ENCODE measurements at places on chromosomes 5 and 9.

DNA sequence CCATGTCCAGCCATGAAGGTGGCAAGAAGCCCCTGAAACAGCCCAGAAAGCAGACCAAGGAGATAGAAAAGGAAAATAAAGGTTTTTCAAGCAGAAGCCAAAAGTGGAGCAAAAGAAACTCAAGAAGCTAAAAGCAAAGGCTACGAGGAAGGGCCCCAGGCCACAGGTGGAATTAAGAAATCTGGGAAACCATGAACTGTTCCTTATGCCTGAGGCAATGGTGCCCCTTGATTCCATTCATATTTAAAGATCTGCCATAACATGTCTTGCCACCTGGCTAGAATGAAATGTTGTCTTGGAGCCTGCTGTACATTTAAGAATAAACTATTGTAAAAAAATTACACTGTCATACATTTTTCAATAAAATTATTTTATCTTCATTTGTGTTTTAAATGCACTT is 59.5 kb upstream of the TARS1 start:
- no peak for DNase-seq

DNA sequence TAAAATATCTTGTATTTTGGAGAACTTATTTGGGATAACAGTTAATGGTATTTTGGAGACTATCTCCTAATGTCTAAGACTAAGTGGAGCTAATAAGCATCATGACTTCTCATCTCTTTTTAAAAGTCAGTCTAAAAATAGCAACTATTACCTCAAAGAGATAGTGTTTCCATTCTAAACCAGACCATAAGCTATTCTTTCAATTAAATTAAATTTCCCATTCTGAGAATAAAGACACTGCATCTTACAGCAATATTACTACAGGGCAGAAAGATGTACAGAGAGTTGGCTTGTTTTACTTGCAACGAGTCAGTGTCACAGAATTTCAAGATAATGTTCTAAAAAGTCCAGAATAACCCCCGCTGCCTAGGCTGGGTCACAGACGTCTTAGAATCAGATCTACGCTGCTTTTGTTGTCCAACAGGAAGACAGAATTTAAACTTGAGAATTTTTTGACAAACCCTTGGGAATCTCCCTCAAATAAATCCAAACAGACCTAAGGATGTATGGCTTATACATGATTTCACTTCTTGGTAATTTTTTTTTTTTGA is 98.9 kb downstream of the USP20 start:
- no peak for DNase-seq

DNA sequence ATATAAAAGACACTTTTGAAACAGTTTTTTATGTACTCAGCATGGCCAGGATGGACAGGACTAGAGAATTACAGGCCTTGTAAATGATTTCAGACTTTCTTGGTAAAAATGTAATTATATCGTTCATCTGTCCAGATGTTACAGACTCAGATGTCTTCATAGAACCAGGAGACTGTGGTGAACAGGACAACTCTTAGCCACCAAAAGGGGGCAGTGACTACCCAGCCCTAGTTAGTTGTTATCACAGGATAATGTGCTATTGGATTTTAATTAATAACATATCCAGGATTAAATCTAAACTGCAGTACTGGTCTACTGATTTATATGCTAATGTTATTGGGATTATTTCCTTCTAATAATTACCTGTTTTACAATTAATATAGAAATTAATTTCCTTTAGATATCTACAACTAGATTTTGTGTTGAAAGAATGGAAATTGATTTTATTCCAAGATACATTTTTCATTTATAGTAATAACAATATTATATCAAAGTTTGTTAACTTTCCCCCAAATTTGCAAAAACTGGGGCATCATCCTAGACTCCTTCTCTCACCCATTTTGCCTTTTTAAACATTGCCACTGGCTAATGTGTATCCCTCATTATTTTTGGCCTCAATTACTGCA is 99.4 kb downstream of the MTREX start:
- no peak for DNase-seq

DNA sequence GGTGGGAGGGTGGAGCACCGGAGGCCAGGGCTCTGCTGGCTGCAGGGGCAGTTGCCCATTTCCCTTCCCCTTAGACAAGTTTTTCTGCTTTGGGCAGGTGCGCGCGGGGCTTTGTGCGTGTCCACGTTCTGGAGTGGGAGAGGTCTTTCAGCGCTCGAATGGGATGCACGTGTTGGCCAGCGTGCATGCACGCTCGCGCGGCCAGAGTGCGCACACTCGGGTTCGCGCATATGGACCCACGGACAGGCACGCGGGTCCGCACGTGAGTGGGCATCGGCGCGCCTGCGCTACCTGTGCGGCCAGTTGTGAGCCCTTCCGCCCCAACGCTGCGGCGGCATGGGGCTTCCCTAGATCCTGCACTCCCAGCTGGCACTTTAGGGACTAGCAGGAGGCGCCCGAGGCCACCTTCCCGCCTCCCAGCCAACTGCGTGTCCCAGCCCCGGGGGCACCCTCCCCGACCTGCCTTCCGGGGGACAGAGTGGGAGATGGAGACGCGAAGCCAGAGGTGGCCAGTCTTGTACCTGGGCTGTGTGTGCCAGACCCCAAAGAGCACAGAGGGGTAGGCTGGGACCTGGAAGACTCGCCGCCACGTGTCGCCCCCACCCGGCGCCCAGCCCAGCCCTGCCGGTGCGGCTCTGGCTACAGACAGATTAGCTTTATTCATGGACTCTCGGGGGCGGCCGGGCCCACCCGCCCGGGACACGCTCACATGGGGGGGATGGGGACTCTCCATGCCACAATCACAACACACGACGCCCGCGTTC is 9.8 kb upstream of the GPRIN1 start:
- DNase-seq: no peak

- DNase-seq: peak; percentile 20
These were observed 32.0 kb upstream of the TTLL11 start for GRCh38 chr9:122125158-122125508.

- DNase-seq: no peak
These were observed 117.5 kb upstream of the MTAP start for GRCh38 chr9:21684831-21685362.

DNA sequence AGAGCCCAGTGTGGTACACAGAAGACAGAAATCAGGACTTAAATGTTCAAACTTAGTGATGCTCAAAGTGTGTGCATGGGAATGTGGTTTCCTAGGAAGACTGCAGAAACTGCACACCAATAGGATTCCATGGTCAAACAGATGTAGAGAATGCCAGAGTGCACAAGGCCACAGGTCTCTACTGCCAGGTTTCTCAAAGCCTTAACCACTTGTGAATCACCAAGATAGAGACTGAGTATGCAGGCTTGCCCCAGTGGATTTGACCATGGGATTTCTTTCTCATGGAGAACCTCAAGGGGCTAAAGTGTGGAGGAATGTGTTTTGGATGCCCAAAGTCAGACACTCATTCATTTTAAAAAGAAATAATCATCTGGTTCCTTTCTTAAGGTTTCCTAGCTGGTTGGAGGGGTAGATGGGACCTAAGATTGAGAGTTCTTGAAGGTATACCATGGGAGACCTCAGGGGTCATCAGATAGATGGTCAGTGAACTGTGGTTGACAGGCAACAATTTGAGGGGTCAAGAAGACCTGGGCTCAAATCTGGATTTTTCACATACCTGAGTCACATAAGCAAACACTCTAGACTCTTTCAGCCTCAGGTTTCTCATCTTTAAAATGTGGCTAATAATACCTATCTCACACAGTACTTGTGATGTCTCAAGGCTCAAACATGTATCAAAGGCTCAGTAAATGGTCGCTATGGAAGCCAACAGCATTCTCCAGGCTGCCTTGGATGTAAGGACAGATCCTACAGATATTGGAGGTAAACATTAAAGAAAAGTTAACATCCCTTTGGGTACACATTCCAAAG is 81.1 kb downstream of the BOD1 start:
- no peak for DNase-seq

GRCh38 chr5:74469234-74469994 is 171.1 kb downstream of the ENC1 start:
- no peak for DNase-seq

DNA sequence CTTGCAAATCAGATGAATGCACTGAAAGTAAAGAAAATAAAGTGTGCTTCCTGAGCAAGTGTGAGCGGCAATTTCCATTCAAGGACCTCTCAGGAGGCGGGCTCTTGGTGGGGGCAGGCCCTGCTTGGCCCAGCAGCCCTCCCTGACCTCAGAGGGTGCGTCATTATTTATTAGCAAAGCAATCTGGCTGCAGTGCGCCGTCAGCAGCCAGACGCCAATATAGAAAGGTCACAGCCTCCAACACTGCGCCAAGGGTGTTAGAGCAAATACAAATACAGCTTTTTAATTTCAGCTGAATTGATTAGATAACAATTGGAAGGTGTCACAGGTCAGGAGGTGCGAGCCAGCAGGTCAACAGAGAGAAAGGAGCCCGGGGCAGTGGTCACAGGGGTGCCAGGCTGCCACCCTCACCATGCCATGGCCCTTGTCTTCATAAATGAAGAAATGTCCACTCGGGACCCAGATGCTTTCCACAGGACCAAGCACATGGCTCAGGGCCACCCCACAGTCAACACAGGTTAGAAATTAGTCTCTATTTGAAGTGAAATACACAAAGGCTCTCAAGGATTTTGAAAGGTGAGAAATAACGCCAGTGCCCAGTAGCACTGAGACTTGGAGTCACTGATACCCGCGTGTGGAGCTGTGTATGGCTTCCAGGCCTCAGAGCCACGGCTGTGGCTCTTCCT is 309.8 kb downstream of the IRX2 start:
- no peak for DNase-seq

- DNase-seq: no peak
These were observed 153.1 kb upstream of the KLF9 start for GRCh38 chr9:70567511-70567910.
